ENCODE measurements at places on chromosomes 16 and 17.

GRCh38 chr17:58267347-58268324 is 13.1 kb downstream of the MPO start:
- no peak for DNase-seq

- no peak for DNase-seq
These were observed 26.2 kb upstream of the KIFC3 start for GRCh38 chr16:57828272-57829161.

DNA sequence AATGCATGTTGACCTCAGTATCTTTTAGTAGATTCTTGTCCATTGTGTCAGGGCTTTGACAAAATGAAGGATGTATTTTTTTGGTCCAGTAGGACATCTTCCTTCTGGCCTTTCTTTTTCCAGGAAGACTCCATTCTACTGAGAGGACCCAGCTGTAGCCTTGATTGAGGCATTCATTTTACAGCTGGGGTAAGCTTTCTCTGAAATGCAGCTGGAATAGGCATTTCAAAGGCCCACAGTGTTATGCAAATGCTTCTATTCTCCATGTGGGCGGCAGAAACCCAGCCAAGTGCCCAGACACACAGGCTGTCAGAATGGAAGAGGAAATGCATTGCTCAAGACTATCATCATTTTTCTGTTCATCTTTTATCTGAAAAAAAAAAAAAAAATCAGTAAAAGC is 629.0 kb upstream of the CDH8 start:
- DNase-seq: no peak

- DNase-seq: no peak
These were observed 7.1 kb upstream of the LASP1NB start for GRCh38 chr17:38918129-38918913.

GRCh38 chr17:54899201-54899600 is 1.5 kb upstream of the TOM1L1 start:
- DNase-seq: no peak

DNA sequence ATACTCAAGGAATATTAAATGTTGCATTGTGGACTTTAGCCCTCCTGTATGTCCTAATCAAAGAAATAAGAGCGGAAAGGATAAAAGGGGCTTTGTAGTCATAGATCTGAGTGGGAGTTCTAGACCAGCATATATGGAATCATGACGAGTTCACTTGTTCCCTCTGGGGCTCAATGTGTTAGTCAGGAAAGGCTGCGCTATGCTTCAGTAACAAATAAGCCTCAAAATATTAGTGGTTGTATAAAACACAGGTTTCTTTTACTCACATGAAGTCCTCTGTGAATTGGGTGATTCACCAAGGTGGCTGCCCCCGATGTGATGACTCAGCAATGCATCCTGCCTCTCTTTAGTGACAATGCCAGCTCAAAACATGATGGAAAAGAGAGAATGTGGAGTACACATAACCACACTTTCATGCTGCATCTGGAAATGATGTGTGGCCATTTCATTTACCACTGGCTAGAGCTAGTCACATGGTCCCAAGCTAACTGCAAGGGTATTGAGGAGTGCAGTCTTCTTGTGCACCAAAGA is 63.3 kb upstream of the IRX5 start:
- DNase-seq: no peak

GRCh38 chr17:65122836-65123756 is 14.1 kb upstream of the RGS9 start:
- peak; percentile 55 for DNase-seq

DNA sequence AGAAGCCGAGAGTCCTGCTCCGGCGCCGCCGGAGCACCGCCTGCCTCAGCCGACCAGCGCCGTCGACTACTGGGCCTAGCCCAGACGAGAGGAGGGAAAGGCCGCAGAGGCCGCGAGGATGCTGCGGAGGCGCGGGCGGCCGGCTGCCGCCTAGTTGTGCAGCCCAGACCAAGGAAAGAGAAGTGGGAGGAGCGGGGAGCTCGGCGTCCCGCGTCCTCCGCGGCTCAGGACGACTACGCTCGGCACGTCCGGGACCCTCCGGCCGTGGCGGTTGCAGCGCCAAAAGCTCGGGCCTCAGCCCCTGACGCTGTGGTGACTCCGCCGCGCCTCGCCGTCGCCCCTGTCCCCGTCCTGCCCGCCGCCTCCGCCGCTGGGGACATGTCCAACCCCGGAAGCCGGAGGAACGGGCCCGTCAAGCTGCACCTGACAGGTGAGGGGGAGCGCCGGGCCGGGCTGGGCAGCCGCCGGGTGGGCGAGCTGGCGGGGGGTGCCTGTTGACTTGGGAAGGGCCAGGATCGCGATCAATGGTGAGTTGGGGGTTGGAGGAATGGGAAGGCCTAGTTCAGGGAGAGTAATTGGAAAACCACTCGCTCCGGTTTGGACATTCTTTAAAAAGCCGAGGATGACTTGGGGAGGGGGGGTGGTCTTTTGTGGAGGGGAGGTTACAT is 37.7 kb downstream of the RNF135 start:
- DNase-seq: no peak

GRCh38 chr16:75764154-75764768 is 38.0 kb upstream of the CPHXL start:
- peak; percentile 49 for DNase-seq

GRCh38 chr16:17518441-17518840 is 47.7 kb upstream of the XYLT1 start:
- peak; percentile 27 for DNase-seq

DNA sequence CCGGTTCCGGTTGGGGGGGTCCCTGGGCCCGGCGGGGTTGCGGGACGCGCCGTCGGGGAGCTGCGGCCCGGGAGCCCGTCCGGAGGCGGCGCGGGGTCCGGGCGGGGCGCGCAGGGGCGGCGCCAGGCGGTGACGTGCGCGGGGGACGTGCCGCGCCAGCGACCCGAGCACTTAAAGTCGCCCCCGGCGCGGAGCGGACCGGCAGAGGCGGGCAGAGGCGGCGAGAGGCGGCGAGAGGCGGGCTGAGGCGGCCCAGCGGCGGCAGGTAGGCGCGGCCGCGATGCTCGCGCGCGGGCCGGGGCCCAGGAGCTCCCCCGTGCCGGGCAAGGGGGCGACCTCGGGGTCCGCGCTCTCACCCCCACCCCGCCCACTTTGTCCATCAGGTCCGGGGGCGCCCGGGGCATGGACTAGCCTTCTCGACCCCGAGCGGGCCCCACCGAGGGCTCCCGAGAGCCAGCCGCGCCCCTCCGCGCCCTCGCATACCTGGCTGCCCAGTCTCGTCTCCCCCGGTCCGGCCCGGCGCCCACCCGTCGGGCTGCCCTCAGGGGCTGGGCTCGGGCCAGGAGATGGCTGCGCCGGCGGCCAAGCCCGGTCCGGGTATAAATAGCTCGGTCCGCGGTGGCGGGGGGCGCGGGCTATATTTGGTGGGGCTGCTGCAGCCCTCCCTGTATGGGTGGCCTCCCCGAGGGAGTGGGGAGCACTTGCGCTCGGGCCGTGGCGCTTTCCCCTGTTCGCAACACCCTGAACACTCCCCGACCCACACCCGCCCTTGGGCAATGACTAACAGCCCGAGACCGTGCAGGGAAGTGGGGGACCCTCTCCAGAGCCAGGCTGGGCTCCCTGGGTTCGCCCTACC is at the start of gene SLC16A3:
Gene SLC16A3 (plus strand): TSS at position 201 of the 856 bp plus-strand sequence. CDS start 6,967 bp downstream, outside the sequence.
- peak; percentile 34 for DNase-seq

DNA sequence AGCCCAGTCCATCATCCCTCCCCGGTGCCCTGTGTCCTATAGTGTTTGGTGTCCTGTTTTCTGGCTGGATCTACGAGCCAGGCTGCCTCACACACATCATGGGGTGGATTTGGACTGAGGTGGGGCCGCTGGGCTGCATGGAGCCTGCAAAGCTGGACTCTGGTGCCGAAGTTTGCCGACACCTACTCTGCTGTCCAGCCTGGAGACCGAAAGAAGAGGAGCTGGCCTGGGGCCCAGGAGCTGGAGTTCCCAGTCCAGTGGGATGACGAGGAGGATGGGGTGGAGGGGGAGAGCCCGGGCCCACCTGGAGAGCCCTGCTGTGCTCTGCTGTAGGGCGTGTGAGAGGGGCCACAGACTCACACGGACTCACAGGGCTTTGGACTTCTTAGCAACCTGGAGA is 40.3 kb upstream of the ENPP7 start:
- no peak for DNase-seq

GRCh38 chr16:68792465-68793324 is 50.6 kb upstream of the TANGO6 start:
- peak; percentile 14 for DNase-seq

DNA sequence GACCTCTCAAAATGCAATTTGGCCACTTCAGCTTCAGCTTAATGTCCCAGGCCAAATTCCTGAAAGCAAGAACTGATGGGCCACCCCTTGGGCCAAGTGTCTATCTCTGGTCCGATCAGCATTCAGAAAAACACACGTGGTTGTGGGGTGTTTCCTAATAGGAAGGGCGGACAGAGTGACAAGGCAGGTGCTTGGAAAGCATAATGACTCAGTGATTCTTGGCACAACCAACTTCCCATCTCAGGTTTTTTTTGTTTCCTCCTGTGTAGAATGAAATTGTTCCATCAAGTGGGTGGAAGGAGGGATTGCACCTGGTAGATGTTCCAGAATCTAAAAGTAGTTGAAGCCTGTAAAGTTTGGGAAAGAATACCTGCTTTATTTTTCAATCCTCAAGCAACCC is 155.6 kb downstream of the HS3ST2 start:
- DNase-seq: no peak

- no peak for DNase-seq
These were observed 7.6 kb downstream of the EME1 start for GRCh38 chr17:50380369-50381259.

GRCh38 chr17:70503449-70503848 is 334.1 kb downstream of the KCNJ2 start:
- DNase-seq: no peak

DNA sequence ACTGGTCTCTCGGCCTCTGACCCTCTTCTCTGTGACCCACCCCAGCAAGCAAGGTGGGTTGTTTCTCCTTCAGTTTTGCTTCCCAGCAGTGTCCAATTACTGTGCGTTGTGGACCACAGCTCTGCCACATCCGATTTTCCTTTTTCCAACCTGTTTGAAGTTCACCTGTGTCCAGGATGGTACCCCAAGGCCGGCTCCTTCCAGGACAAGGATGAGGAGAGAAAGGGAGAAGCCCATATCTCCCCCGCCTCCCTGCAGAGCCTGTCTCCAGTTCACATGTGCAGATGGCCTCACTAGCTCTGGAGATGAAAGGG is 13.5 kb downstream of the NMRAL1 start:
- no peak for DNase-seq

- no peak for DNase-seq
These were observed 115.9 kb downstream of the KATNIP start for GRCh38 chr16:27665881-27666280.

GRCh38 chr17:16243801-16244567 is 27.0 kb downstream of the PIGL start:
- no peak for DNase-seq

GRCh38 chr16:49020436-49020835 is 261.2 kb downstream of the CBLN1 start:
- no peak for DNase-seq

DNA sequence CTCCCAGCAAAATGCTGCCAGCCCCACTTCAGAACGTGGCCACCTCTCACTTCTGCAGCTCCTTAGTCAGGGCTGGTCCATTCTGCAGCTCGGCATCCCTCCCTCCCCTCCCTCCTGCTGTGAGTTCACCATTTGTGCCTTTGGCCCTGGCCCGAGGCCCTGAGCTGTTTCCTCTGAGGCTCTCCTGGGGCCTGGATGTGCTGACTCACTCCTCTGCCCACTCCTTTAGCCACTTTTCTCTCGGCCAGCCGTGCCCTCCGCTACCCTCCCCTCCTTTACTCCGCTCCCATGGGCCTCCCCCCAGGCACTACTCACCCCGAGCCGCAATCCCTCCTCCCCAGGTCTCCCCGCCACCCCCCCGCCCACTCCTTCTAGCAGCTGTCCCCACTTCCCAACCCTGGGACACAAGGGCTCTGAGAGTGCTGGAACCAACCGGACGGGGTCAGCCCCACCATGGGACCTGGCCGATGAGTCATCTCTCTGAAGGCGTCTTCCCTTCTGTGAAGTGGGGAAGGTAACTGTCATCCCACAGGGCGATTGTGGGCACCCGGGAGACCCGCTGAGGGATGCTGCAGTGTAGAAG is 11.5 kb downstream of the KCNG4 start:
- peak; percentile 73 for DNase-seq

- no peak for DNase-seq
These were observed 25.4 kb downstream of the CALCOCO2 start for GRCh38 chr17:48856122-48856821.

DNA sequence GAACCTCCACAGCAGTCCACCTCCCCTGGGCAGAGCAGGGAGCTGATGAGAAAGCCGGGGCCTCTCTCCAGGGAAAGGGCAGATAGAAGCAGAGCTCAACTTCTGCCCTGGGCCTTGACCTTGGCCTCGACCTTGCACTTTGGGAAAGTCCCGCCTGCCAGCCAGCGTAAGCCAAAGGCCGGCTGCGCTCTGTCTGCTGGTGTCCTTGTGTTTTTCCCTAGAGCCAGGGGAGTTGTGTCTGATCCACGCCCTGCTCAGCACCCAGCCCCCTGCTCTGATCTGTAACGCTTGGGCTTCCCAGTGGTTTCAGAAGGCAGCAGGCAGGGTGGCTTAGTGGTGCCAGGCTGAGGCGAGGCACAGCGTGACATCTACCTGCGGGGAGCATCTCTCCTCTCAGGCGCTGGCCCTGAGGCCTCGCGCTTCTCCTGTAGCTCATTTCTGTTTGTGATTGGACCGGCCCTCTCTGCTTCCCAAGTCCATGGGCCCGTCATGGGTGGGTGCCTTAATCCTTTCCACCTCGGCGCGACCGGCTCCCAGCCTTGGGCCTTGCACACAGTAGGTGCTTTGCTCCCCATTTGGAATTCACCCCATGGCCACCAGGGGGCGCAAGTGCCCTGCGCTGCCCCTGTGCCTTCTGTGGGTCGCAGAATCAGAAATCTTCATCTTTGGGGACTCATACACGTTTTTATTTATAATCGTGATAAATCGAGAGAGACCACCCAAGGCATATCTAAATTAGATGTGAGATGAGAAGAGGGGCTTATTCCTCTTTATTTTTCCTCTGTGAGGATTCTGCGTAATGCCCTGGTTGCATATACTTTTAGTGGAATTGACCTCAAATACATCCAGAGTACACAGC is 24.2 kb downstream of the SGSH start:
- DNase-seq: no peak

DNA sequence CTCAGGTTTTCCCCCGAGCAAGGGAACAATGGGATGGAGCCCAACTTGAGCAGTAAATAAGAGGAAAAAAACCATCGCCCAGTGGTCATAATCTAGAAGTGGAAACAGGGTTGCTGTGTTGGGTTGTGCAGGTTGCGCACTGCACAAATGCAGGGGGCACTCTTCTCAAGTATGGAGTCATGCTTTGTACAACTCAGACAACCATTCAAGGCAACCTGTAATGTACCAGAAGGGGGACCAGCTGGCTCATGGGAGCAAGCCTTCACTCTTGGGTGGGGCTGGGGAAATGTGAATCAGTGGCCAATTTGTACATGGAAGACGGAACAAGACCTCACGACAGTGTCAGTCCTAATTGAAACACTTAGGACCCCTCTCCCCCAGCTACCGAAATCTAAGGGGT is 23.9 kb upstream of the LITAF start:
- DNase-seq: no peak
